ENCODE measurements at places on chromosomes 12 and 14.

DNA sequence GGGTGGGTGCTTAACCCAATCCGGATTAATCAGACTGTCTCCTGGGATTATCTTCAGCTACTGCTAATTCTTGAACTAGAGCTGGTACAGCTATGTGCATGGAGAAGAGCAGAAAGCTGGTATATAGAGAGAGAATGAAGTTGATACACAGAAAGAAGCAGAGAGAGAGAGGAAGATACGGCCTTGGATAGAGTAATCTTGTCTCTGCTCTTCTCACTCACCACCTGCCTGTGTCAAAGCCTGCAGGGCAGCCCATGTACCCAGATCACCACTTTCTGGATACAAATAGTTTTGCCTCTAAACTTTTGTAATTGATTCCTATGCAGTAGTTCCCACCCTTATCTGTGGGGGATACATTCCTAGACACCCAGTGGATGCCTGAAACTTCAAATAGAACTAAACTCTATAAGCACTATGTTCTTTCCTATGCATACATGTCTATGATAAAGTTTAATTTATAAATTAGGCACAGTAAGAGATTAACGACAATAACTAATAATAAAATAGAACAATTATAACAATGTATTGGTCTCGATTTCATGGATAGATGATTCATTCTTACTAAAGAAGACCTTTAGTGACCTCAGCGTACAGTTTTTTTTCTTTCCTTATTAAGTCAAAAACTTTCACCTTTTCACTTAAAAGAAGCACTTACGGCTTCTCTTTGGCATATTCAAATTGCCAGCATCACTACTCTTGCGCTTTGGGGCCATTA lies 45.5 kb downstream of the YEATS4 start:
- no peak for DNase-seq

- DNase-seq: peak; percentile 82
Observed at GRCh38 chr12:26940516-26941214, 2.4 kb downstream of the FGFR1OP2 start.

- no peak for DNase-seq
Observed at GRCh38 chr12:46174919-46175318, 93.9 kb downstream of the SLC38A1 start.

DNA sequence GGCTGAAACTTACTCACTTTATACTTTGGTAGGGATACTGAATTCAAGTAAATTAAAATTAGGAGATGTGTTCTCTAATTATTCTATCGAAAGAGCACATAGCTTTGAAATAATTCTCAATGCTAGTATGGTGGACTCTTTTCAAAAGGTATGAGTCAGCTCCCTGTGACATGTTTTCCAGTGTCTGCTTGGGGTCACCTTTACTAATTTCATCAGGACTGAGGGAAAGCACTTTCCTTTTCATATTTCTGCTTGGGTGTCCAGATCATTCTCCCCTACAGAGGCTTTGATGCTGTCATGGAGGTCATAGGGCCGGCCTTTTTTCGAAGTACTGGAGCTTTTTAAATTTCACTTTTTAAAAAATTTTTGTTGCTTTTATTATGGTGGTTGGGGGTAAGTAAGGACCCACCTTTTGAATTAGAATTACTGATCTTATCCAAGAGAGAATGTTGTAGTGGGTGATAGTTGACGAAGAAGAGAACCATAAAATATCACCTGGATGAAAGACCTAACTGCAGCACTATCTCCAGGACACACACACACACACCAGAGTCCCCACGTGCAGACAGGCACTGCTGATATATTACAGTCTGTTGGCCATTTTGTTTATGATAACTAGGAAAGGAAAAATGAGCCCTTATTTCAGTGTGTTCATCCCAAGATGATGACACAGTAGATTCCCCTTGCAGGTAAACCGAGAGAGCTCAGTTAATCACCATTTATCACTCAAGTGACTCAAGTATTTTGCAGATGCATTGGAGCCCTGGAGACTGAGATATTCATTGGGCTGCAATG lies 558.6 kb downstream of the DIO2 start:
- DNase-seq: no peak

DNA sequence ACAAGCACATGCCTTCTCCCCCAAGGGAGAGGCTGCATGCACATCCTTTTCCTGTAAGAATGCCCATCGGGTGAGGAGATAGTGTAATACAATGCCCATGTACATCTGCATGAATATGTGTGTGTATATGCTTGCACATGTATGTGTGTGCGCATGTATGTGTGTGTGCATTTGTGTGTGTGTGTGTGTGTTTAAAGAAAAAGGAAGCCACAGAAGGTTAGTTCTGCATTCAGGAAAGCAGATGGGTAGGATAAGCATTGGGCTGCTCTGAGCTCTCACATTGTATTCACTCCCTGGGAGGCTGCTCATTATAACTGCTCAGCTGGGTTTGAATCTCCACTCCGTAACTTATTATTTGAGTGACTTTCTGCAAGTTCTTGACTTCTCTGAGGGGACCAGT lies 74.3 kb downstream of the GALNT8 start:
- DNase-seq: no peak

DNA sequence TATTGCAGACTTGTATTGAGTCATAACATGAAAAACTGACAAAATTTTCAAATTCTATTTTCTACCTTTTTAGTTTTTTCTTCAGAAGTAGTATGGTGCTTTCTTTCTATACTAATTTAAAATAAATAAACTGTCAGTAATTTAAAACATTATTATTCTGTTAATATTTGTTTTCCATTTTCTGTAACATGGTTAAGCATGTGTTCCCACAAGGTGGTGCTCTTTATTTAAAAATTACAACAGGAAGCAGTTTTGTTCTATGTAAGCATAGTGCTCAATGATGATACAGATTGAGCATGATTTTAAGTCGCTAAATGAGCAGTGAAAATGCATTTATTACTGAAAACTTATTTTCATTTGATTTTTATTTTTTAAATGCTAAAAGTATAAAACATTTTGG lies 114.6 kb downstream of the PPFIA2 start:
- DNase-seq: no peak

- DNase-seq: no peak
Observed at GRCh38 chr12:132319359-132319950, 9.9 kb downstream of the GALNT9 start.

GRCh38 chr12:130716969-130717366 lies 869 bp upstream of the RIMBP2 start:
- no peak for DNase-seq

DNA sequence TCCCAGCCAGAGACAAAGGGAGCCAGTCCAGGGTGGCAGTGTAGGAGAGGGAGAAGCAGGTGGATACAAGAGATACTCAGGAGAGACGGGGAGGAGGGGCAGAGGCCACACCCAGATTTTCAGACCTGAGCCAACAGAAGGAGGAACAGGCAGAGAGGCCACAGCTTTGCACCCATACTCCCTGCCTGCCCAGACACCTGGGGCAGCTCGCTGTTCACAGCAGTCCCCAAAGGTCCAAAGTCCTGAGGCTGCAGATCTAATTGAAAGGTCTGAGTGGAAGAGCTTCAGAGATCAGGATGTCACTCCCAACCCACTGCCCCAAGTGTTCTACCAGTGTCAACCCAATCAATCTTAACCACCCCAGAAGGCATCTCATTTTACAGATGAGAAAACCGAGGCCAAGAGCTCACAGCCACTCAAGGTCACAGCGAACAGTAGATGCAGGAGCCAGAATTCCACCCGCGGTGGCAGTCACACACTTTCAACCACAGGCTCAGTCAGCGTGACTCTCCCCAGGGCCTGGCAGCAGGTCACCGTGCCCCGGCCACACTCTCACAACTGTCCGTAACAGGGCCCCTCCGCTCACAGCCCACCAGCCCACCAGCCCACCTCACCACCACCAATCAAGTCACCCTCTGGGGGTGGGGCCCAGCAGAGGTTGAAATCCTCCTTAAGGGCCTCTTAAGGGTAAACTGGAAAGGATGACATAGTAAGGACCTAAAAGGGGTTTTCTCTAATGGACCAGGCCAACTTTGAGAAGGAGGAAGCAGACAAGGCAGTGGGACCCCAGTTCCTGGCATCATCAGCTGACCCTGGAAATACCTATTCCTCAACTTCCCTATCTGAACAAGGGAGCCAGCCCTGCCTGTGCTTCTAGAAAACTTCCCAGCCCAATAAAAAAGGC lies 33.3 kb downstream of the ACTN1 start:
- DNase-seq: no peak

DNA sequence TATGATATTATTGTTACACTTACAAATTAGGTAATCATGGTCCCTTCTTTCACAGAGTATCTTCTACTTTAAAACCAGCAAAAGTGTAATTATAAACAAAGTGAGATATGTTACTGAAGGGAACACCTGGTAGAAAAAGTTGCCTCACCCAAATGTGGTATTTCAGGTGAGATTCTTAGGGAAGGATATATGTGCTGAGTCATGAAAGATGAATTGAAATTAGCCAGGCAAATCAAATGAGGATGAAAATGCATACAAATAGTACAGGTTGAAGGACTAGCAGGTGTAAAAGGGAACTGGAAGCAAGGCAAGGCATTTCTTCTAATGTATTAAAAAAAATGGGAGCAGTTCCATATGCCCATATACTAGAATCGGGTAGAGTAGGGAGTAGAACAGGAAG lies 220.9 kb downstream of the PRKD1 start:
- DNase-seq: no peak

- no peak for DNase-seq
Observed at GRCh38 chr14:76205708-76206107, 54.0 kb downstream of the GPATCH2L start.

- peak; percentile 54 for DNase-seq
Observed at GRCh38 chr14:31206536-31207286, 882 bp downstream of the HECTD1 start.

GRCh38 chr14:61570549-61571290 lies 124.6 kb upstream of the HIF1A start:
- DNase-seq: no peak

GRCh38 chr14:65499138-65499537 lies 86.6 kb downstream of the FUT8 start:
- DNase-seq: no peak

DNA sequence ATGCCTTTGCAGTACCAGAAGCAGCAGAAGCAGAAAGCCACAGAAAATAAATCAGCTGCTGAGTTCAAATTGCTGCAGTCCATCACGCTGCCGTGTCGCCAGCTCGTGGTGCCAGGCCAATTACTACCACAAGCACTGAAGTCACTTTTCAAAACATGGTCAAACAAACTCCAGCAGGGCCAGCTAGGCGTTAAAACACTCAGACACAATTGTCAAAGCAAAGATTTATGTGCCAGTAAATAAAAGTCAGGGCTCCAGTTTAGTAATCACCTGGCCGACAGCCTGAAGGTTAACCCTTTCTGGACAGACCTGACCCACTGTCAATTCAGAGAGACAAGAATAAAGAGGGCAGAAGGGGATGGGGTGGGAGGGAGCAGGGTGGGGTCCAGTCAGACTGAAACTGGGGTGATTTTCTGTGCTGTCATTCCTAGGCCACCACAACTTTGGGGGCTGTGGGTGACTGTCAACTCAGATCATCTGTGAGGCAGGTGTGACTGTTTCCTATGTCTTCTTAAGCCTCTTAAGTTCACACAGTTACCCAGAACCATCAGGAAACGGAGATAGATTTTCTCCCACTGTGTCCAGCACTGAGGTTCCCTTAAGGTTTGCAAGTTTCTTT lies 109.8 kb upstream of the FUT8 start:
- DNase-seq: no peak

DNA sequence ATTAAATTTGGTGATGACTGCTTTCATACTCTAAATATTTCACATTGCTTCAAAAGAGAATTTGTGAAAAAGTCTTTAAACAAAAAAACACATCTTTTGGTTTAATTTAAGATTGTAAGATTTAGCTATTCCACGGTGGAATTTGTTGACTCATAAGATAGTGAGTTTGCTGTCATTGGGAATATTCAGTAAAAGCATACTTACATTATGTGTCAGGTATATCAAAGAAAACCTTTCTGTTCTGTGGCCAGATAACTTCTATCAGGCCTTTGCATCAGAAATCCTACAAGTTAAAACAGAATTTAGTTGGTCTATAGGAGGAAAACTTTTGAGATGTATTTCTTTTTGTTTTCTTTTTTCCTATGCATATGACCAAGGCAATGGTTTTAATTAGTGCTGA lies 148.8 kb upstream of the E2F7 start:
- DNase-seq: no peak

DNA sequence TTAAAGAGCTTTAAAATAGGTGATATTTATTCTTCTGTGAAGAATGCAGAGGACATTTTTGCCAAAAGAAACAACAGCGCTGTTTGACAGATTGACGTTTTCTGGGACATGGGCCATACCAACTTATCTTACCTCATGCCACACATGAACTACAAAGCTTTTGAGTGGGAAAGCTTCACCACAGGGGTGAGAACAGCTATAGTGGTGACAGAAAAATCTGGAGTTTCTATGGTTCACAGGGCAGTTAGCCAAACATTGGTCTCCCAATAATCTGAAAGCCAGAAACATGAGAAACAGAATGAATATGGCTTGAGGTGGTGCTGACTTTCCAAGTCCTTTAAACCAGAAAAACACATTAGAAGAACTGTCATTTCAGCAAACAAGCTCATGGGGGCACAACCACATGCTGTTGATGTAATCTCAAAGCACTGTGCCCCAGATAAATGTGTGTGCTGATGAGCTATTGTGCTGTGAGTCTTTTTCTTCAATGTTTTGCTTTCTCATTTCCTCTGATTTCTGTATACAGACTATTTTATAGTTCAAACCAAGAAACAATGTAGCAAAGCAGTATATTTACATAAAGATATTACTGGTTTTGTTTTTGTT lies 905.4 kb downstream of the SLC16A7 start:
- DNase-seq: no peak

DNA sequence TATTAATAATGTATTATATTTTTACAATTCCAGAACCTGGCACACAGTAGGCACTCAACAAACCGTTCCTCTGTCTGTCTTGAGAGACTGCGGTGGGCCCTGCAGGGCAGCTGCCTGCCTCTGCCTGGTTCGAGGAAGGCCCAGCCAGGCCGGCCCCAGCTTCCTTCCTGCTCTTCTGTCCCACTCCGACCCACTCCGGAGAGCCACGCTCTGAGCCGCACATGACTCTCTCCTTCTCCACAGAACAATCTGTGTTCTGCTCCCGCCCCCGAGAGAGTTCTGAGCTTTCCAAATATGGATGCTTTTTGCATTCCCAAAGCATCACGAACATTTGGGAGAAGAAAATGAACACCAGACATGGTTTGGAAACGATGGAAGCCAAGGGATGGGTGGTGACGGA lies 57.3 kb downstream of the TTC7B start:
- DNase-seq: no peak

DNA sequence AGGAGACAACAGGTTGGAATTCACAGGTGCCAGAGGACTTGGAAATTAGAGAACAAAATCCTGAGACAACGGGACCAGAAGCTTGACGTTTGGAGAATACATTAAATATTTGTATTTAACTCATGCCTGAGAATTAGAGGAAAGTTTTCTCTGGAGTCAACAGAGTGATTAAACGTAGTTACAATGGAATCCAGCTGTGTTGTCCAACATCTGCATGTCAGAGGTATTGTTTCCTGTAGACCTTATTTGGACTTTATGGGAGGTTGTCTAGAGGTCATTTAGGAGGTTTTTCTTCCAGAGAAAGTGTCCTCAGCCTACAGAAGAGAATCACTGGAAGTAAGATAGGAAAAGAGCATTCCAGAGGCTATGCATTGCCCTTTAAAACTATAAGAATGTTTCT lies 45.1 kb upstream of the RERGL start:
- DNase-seq: no peak

- DNase-seq: peak; percentile 33
Observed at GRCh38 chr12:27143256-27144069, 61.1 kb upstream of the C12orf71 start.

GRCh38 chr12:62471734-62472133 lies 5.1 kb downstream of the MON2 start:
- DNase-seq: no peak

GRCh38 chr14:56808110-56808382 lies 2.2 kb downstream of the OTX2 start:
- no peak for DNase-seq

- DNase-seq: no peak
Observed at GRCh38 chr12:5907807-5908206, 37.3 kb downstream of the ANO2 start.
